MM.1S (cell line): ENCODE measurements at places on chromosomes 5 and 9.
A peak's percentile ranks its signal among the peaks of the same experiment; 100 is the strongest.

DNA sequence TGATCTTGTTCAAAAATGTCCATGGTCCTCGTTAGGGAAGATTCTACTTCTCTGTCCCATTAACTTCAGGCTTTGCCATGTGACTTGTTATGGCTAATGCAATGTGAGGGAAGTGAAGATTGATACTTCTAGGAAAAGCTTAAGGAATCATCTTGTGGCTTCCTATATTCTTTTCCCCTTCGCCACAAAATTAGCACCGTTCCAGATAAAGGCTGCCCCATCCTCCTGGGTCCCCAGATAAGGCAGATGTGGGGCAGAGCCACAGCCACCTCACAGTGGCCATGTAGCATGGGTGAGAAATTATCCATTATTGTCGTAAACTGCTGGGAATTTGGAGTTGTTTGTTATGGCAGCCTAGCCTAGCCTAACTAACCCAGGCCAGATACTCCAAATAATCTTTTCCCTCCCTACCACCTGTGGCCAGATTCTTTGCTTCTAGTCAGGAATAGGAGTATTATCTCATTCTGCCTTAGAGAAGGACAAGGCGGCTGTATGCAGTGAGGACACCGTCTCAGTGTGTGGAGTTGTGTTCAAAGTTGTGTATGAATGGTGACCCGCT is 31.9 kb upstream of the BOD1 start:
- no peaks in the 10 kb centered on the region for H3K36me3 ChIP-seq
- H3K4me1 ChIP-seq, result no peaks in the 10 kb centered on the region
- no peak overlapping the region for H3K4me3 ChIP-seq
- no peak for DNase-seq
- no peak overlapping the region for H3K27ac ChIP-seq

GRCh38 chr9:8783941-8784340 is 984.4 kb upstream of the DMAC1 start:
- DNase-seq, result no peak
- no peak overlapping the region for H3K27ac ChIP-seq
- H3K4me3 ChIP-seq, result no peak overlapping the region
- no peaks in the 10 kb centered on the region for H3K4me1 ChIP-seq
- no peaks in the 10 kb centered on the region for H3K36me3 ChIP-seq

DNA sequence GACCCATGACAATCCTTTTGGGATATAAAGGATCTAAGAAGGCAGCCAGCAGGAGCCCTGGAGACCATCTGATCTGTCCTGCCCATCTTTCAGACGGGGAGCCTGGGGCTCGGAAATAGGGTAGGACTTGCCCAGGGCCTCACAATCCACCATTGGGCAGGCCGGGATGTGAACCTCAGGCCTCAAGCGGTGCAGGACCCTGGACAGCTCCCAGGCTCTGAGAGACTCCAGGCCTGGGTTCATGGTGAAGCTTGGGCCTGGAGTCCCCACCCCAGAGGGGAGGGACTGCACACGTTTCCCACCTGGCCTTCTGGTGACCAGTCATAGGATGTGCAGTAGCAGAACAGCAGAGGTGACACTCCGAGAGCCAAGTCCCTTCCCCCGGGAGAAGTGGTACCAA is 36.6 kb upstream of the RAPGEF1 start:
- no peak overlapping the region for H3K4me3 ChIP-seq
- H3K36me3 ChIP-seq, result no peaks in the 10 kb centered on the region
- peak; percentile 57 for DNase-seq

DNA sequence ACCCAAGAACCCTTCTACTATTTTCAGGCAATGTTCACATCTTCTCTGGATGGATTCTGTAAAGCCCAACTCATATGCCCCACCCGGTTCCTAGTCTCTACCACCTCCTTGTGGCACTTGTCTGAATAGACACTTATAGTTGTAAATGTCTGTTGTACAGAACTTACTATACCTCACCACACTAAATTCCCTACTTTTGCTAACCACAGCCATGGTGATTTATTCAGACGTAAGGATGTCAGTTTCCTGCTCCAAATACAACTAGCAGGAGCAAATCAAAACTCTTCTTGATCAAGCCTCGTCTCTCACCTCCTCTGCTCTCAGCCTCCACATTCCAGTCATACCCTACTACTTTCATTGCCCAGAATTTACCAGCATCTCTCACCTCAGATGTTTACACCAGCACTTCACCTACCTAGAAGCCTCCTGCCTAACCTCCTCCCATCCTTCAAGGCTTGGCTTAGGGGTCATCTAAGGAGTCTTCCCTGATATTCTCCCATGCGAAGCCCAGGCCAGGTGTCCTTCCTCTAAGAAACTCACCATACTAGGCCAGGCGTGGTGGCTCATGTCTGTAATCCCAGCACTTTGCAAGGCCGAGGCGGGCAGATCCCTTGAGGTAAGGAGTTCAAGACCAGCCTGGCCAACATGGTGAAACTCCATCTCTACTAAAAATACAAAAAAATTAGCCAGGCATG is 75.5 kb downstream of the MAPKAP1 start:
- peak; percentile 24 for DNase-seq
- H3K36me3 ChIP-seq, result no peaks in the 10 kb centered on the region
- H3K27ac ChIP-seq, result peak overlapping the region; percentile 91; the same call in 1 of the 2 replicates
- peaks cover 57% of the 10 kb centered on the region for H3K4me1 ChIP-seq
- no peak overlapping the region for H3K4me3 ChIP-seq
- H3K27me3 ChIP-seq, result no peaks in the 10 kb centered on the region

DNA sequence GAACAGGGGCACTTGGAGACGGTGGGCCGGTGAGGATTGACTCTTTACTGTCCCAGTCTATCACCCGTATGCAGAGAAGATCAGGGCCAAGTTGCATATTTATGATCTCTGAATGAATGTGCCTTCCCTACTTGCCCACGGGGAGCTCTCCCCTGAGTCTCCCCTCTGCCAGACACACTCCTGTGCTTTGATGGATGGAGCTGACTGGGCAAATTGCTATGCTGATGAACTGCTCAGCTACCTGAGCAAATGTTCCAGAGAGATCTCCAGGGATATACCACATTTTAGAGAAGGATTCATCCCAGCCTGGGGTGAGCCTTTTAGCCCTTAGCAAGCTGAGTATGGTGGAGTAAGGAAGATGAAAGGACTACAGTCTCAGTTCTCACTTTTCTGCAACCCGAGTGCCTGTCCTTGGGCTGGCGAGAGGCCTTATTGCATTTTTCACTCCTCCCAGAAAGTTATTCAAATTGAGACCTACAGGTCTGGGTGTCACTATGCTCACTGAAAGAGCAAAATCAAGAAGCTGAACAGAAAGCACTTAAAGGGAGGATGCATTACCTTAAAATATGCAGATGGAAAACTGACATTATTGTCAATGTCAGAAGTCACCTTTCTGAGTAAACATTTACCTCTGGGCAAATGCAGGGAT is 526.7 kb upstream of the WWC1 start:
- H3K4me1 ChIP-seq, result no peaks in the 10 kb centered on the region
- H3K36me3 ChIP-seq, result no peaks in the 10 kb centered on the region
- H3K27ac ChIP-seq, result no peak overlapping the region
- H3K27me3 ChIP-seq, result no peaks in the 10 kb centered on the region
- no peak for DNase-seq
- no peak overlapping the region for H3K4me3 ChIP-seq

- H3K4me3 ChIP-seq, result no peak overlapping the region
- H3K27ac ChIP-seq, result no peak overlapping the region
- H3K4me1 ChIP-seq, result no peaks in the 10 kb centered on the region
- H3K27me3 ChIP-seq, result peaks cover 89% of the 10 kb centered on the region
- no peaks in the 10 kb centered on the region for H3K36me3 ChIP-seq
- no peak for DNase-seq
Observed at GRCh38 chr9:136157477-136158265, 39.0 kb upstream of the TMEM250 start.

DNA sequence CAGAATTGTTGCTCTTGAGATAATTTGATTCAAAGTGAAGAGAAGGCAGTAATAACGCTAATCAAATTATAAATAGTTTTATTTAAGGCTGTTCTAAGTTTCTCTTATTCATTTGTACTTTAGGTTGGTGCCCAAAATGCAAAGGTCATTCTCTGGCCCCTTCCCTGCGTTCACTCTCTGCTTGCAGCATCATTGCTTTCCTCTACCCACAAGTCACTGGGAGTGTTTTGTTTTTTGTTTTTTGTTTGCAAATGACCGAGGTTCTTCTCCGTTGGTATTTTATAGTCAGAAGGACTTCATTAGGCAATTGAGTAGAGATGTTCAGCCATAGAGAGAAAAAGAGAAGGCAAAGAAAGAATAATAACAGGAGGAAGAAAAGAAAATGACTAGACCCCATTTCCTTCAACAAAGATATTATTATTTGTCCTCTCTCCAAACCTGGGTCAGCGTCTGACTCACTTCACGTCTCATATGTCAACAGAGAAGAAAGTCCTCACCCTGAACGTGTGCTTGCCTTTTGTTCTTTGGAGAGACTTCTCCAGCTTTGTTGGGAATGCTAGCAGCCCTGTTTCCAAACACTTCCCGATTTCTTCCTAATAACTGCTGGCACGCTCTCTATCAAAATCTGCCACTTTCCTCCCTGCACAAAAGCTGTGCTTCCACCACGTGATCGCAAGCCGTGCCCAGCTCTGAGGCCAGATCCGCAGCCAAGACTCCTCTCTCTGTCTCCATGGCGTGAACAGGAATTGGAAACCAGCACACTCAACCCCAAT is 119.8 kb downstream of the EBF1 start:
- no peaks in the 10 kb centered on the region for H3K36me3 ChIP-seq
- no peaks in the 10 kb centered on the region for H3K27me3 ChIP-seq
- H3K27ac ChIP-seq, result no peak overlapping the region
- no peak overlapping the region for H3K4me3 ChIP-seq
- DNase-seq, result no peak

DNA sequence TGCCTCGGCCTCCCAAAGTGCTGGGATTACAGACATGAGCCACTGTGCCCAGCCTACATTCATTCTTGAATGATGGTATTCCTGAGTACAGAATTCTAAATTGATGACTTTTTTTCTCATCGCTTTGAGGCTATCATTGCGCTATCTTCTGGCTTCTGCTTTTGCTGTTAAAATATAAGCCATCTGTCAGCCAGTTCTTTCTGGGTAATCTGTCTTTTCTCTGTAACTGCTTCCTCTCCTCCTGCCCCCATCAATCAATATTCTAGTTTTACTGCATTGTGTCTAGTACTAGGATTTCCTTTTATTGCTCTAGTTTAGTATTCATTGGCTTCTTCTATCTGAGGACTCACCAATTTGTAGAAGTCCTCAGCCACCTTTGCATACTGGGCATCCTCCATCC is 89.0 kb downstream of the PLPP1 start:
- DNase-seq, result no peak
- H3K4me1 ChIP-seq, result no peaks in the 10 kb centered on the region
- no peak overlapping the region for H3K27ac ChIP-seq
- no peak overlapping the region for H3K4me3 ChIP-seq
- no peaks in the 10 kb centered on the region for H3K36me3 ChIP-seq
- H3K27me3 ChIP-seq, result no peaks in the 10 kb centered on the region

- no peaks in the 10 kb centered on the region for H3K36me3 ChIP-seq
- no peaks in the 10 kb centered on the region for H3K27me3 ChIP-seq
- no peak overlapping the region for H3K4me3 ChIP-seq
- DNase-seq, result peak; percentile 75
- peaks cover 5% of the 10 kb centered on the region; the same call in 1 of the 2 replicates for H3K4me1 ChIP-seq
Observed at GRCh38 chr5:14108170-14108996, 34.8 kb upstream of the TRIO start.

GRCh38 chr9:112784020-112784785 is 33.6 kb downstream of the SNX30 start:
- no peaks in the 10 kb centered on the region for H3K27me3 ChIP-seq
- peak overlapping the region; percentile 55; the same call in 1 of the 2 replicates for H3K27ac ChIP-seq
- H3K36me3 ChIP-seq, result no peaks in the 10 kb centered on the region
- H3K4me3 ChIP-seq, result no peak overlapping the region
- peaks cover 30% of the 10 kb centered on the region for H3K4me1 ChIP-seq
- DNase-seq, result no peak

DNA sequence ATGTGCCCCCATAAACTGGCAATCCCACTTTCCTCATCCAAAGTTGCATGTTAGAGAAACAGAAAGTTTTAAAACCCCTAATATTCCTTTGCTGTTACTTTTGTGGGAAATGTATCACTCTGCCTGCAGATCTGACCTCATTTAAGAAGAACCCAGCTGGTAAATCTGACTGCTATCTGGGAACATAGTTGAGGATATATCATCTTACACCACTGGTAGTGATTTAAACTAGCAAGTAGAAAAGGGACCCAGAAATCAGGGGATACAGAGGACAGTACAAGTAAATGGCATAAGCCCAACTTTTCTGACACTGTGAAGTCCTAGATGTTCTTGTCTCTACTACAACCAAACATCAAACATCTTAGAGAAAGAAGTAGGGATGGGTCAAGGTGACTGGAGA is 1060.5 kb upstream of the DMAC1 start:
- no peaks in the 10 kb centered on the region for H3K4me1 ChIP-seq
- H3K4me3 ChIP-seq, result no peak overlapping the region
- no peak for DNase-seq

DNA sequence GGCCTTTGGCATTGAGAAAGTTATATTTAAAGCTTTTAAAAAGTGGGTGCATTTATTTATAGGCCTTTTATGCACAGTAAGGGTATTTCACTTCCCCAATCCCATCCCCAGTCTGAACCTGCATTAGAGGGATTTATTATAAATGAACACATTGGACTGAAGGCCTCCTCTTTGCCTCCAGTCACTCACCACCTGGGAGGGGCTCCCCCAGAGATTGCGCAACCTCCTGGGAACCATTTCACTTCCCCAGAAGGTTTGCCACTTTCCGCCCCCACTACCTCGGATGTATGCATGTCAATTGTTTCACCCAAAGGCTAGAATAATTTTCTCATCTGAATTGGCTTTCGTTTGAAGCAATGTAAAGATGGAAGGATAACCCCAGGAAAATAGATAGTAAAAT is 29.8 kb upstream of the VCAN start:
- no peaks in the 10 kb centered on the region for H3K4me1 ChIP-seq
- H3K36me3 ChIP-seq, result no peaks in the 10 kb centered on the region
- no peak for DNase-seq
- H3K27me3 ChIP-seq, result no peaks in the 10 kb centered on the region

DNA sequence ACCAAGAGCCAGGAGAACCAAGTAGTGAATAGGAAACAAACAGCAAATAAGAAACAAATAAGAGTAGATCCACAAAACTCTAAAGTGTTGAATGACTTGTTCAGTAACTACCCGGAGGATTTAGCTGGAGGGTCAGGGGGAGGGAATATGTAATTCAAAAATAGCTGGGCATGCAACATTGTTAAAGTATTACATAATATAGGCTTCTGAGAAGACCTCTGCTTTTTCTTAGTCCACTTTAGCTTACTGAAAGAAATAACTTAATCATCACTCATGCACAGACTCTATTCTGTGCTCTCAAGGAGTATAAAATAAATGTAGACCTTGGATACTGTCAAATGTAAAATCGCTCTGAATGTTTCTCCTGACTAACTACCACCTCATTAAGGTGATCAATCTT is 183.2 kb upstream of the POU5F2 start:
- H3K36me3 ChIP-seq, result no peaks in the 10 kb centered on the region
- no peak overlapping the region for H3K27ac ChIP-seq
- no peak for DNase-seq
- H3K27me3 ChIP-seq, result no peaks in the 10 kb centered on the region

- no peak overlapping the region for H3K27ac ChIP-seq
- no peak overlapping the region for H3K4me3 ChIP-seq
- H3K36me3 ChIP-seq, result no peaks in the 10 kb centered on the region
- H3K27me3 ChIP-seq, result no peaks in the 10 kb centered on the region
Observed at GRCh38 chr5:174082286-174082685, 36.8 kb downstream of the NSG2 start.
